ENCODE measurements at places on chromosomes 11 and 22. TPM values are rescaled to one million over a fixed set of nuclear protein-coding genes. Genes with fewer than 3 reads are reported as not detected.

SYT7 gene
- 1.2 TPM for total RNA-seq

OR5P2 gene
- not detected for total RNA-seq

GLYAT gene
- total RNA-seq = not detected

FDXACB1 gene
- 1.7 TPM for total RNA-seq

TOM1 gene
- 15.9 TPM for total RNA-seq

NAALAD2 gene
- total RNA-seq = 0.03 TPM

HOATZ gene
- not detected for total RNA-seq

OR6A2 gene
- not detected for total RNA-seq

CHST1 gene
- 1.2 TPM for total RNA-seq

SCT gene
- total RNA-seq = not detected

SMPD1 gene
- total RNA-seq = 11.2 TPM

C11orf91 gene
- 1.0 TPM for total RNA-seq

Measured in A549 treated with DMSO at 1 μM for 4 hours (cell line).